GF-D8 (cell line): ENCODE measurements at places on chromosomes 1 and 21.

DNA sequence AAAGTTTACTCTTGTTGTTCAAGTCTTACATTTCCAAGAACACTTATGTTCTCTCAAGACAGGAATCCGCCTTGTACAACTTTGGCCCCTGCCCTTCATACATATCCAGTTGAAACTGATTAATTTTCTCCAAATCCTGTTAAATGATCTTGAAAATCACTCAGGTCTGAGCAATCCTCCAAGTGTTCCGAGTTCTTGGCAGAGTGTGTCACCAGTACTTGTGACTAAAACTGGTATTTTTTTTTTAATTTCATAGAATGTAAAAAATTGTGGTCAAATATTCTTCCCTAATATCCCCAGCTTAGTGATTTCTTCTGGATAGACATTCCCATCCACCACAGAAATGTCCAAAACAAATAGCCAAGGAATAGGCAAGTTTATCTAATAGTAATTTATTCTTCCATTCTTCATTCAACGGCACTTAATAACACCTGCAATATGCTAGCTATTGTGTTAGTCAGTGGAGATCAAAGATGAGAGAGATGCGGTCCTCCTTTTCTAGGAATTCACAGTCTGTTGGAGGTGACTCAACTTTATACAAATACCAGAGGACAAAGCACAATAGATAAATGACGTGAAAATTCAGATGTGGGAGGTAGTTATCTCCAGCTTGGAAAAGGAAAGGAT lies 71.4 kb downstream of the DIRAS3 start:
- no peak for DNase-seq

- no peak for DNase-seq
These were observed 887.4 kb upstream of the B3GALT2 start for GRCh38 chr1:194073833-194074232.

DNA sequence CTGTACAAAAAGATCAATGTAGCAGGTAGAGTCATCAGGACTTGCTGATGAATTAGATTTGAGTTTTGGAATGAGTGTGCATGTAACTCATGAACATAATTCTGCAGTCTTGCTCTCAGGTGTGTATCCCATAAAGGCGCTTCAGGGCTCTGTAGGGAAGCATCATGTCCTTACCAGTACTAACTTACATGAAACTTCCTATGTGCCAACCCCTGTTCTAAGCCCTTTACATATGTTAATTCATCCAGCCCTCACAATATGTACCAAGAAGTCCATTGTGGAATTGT lies 2.1 kb upstream of the FCRLB start:
- no peak for DNase-seq

- DNase-seq, result peak; percentile 76
These were observed 4.9 kb downstream of the MDM4 start for GRCh38 chr1:204520834-204521709.

GRCh38 chr1:55833529-55834091 lies 618.4 kb upstream of the USP24 start:
- DNase-seq, result no peak

DNA sequence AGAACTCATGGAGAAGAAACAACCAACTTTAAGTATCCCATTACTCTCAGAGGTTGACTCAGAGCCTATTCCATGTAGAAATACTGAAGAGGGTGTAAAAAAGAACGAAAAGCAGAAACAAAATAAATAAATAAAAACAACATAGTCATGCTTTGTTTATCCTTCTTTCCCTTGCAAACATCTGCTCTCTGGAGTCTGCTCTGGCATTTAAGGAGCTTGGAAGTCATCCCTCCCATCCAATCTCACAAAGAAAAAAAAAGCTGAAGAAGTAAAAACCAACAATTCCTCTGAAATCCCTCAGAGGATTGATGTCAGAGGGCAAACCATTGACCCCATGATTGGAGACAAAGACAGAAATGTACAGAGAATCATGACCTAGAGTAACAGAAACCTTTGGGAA lies 302.6 kb upstream of the GREM2 start:
- no peak for DNase-seq

DNA sequence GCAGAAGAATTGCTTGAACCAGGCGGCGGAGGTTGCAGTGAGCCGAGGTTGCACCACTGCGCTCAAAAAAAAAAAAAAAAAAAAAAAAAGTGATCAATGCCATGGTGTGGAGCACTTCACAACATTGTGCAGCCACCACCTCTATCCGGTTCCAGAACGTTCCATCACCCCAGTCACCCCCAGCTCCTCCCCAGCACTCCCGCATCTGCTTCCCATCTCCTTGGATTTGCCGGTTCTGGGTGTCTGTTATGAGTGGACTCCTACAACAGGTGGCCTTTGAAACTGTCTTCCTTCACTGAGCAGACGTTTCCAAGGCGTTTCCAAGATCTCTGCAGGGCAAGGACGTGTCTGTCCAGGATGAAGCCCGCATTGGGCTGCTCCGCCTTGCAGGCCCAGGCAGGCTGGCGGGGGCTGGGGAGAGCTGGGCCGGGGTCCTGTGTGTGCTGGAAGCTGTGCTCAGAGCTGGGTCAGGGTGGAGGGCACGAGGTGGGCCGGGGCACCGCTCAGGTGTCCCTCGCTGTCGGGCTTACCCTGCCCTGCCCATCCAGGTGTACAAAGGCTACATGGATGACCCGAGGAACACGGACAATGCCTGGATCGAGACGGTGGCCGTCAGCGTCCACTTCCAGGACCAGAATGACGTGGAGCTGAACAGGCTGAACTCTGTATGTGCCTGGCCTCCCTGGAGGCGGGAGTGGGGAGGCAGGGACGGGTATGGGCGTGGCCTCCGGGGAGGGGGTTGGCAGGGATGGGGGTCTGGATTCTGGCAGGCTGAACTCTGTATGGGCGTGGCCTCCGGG lies 14.9 kb upstream of the LRRC3 start:
- no peak for DNase-seq

DNA sequence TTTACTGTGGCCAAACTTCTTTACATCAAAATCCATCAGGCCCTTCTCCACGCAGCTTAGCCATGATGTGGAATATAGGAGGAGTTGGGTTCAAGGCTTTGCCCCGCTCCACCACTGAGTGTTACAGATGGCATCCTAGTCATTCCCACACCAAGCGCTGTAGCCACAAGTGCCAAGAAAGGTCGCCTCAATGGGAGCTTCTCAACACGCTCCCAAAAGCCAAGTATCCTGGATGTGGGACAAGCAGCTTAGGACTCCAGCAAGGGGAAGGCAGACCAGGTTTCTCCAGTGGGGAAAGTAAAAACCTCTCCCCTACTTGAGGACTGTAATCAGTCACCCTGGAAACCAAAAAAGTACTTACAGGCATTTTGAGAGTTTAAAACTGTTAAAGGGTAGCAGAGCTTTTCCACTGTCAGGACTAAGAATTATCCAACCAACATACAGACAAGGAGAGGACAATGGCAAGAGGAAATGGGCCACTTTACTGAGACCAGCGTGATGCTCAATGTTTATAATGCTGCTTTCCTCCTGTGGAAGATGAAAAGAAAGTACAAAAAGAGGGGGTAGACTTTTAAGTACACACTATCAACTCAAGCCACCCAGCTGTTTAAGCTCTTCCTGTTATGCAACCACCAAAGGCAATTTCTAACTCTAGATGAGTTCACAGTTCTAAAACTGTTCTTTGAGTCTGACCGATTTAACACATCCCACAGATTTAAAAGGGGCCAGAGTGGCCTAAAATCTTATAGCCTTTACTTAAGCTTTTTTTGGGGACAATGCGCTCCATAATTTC lies 120.7 kb upstream of the KRTAP19-8 start:
- DNase-seq, result no peak

- peak; percentile 18 for DNase-seq
These were observed 21.3 kb upstream of the LRRC8D start for GRCh38 chr1:89799495-89799894.
